ENCODE measurements at places on chromosomes 1 and 21.

DNA sequence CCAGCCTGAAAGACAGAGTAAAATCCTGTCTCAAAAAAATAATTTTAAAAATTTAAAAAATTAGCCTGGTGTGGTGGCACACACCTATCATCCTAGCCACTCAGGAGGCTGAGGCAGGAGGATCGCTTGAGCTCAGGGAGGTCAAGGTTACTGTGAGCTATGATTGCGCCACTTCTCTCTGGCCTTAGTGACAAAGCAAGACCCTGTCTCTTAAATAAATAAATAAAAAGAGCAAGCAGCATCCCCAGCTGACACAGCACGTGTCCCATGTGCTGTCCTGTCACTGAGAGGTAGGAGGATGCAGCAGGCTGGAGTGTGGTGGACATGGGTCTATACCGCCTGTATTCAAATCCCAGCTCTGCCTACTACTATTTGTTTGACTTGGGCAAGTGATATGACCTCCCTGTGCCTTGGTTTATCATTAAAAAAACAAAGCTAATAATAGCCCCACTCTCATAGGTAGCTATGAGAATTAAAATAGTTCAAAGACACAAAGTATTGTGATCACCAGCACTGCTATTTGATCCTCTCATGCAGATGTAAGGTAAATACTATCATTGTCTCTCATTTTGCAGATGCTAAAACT, 22.2 kb upstream of the ECE1 start:
- no peak for DNase-seq

DNA sequence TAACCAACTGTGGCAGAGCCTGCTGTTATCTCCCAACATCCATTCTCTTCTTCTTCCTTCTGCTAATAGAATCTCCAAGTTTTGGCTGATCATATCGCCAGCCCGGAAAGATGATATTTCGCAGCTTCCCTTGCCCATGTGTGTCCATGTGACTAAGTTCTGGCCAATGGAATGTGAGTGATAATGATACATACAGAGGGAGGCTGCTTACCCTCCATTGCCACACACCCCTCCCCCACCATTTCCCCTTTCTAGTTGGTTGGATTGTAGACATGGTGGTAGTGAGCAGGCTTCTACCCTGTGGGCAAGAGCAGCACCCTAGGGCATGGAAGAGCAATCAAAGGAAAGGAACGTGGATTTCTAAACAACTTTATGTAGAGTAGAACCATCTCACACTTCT, 48.8 kb downstream of the SLC9C2 start:
- no peak for DNase-seq

- no peak for DNase-seq
Observed at GRCh38 chr1:68145418-68146126, 86.8 kb downstream of the WLS start.

DNA sequence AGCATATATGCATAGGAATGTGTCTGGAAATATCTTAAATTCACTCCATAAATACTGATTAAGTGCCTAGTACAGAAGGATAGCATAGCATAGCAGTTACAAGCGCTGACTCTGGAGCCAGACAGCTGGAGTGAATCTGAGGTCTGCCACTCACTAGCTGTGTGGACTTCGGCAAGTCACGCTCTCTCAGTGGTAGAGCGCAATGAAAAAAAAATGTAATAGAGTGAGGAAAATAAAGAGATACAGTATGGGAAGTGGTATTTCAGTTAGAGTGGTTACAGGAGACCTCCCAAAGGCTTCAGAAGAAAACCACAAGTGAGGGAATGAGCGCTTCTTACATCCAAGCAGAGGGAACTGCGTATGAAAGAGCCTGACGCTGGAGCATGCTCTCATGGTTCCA, 338.9 kb upstream of the PRMT6 start:
- no peak for DNase-seq

DNA sequence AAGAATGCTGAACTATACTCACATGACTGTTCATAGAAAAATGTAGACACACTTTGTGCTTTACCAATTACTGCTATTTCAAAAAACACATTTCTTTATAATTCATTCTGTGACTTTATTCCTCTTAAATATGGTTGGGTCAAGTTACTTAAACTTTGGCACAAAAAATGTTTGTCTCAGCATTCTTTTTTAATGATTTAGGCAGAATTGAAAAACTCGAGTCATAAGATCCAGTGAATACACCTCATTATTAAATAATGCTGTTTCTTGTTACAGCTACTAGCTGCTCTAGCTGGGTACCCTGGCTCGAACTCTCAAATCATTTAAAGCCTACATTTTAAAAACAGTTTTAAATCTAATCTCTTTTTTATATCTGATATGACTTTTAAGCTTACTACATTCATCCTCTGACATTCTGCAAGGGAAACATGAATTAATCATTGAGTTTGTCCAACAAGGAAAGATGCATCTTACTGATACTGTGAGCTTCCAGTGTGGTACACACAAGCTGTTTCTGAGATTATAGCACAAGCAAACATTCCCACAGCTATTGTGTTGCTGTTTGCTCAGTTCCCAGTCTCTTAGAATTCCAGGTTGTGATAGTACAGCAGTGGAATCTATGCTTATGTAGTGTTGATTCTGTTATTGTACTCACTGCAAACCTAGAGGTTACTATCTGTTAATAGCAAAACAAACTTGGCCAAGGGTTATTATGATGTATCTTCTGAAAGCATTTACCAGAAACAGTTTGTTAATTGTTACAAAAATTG, 746.5 kb downstream of the USP25 start:
- DNase-seq, result no peak

- DNase-seq, result no peak
Observed at GRCh38 chr1:240497908-240498307, 114.0 kb downstream of the GREM2 start.

DNA sequence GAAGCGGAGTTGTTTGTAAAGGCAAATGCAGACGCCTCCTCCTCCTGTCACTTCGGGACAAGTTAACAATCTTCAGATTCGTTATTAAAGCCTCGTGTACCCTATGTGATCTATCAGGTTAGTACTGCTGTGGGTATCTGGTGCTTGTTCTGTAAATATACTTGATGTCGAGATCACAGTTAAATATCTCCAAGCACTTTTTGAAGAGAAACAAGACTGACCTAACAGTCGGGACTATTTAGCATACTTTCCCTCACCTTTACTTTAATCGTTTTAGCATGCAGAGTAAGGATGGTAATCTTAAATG, 710 bp downstream of the KLHL20 start:
- no peak for DNase-seq

DNA sequence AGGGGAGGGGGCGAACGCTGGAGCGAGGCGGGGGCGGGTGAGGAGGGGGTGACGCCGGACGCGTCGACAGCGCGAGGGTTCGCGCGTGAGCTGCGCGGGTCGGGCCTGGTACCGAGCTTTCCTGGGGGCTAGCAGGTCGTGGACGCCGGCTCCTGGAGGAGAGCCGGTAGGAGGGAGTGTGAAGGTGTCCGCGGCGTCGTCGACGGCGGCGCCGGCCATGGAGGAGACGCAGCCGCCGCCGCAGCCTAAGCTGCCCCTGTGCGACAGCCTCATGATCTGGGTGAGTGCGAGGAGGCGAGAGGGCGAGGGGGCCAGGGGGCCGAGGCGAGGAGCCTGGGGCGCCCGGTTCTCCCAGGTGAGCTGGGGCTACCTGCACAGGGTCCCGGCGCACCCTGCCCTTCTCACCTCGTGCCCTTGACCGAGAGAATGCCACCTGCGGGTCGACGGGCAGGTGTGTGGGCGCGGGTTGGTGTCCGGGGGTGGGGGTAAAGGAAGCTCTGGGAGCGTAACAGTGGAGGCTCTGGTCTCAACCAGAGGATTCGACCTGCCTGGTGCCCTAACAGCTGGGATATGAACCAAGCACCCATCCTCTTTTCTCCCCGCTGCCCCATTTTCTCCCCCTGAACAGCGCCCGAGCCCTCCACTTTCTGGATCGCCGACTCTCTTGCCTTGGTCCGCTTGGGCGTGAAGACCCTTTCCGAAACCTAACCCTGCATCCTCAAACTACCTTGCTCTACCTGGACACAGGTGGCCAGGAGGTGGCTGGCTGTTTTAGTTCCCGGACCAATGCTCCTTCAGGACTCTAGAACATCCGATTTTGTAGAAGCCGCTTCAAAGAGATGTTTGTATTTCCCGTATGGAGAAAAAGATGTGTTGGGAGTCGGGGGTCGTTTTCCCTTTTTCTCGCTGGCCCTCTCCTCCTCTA, at the start of gene HOOK1:
Gene HOOK1 (plus strand): TSS at position 49 of the 925 bp plus-strand sequence. CDS start 169 bp downstream, at position 218.
- no peak for DNase-seq

DNA sequence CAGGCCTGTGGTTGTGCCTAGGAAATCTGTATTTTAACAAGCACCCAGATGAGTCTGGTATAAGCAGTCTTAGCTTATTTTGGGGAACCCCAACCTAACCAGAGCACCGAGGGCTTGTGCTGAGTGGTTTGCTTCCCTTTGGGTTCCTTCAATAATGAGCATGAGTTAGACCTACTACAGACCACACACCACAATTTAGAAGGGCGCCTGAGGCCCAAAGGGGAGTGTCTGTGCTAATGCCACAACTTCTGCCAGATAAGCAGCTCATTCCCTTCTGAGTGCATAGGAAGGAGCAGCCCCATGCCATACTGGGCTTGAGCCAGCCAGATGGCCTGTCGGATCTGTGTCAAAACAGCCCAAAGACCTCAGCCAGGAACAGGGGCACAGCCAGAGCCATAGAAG, 15.4 kb upstream of the LSS start:
- DNase-seq, result no peak

DNA sequence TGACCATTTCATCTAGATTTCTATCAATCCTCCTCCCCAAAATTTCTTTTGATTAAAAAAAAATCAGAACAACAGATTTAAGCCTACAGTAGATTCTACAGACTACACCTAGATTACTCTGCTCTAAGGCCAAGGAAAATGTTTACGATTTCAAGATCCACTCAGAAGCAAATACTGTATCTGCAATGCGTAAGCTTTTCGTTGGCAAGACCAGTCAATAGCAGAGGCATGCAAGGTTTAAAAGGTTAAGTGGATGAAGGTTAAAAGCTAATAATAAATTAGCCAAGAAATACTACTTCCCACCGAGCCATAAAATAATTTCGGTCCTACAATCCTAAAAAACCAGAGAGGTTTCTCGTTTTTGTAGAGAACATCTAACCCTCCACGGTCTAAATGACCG, 1.3 kb downstream of the CLSTN1 start:
- DNase-seq, result no peak

DNA sequence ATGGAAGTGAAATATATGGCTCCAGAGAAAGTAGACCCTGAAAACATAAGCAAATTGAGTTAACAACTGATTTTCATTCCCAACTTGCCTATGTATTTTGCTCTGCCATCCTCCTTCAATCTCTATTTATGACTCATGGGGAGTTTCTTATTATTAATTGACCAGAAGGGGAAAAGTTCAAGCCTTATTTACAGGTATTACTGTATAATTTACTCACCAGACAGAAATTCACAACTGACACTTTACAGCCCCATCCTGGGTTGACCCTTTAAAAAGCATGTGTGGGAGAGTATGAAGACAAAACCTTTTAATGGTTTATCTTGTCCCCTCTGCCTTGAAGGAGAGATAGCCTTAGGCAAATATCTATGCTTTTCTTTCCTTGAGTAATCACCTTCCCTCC, 39.8 kb upstream of the C1orf53 start:
- no peak for DNase-seq

GRCh38 chr1:150970808-150971582, 3.6 kb downstream of the CERS2 start:
- no peak for DNase-seq

DNA sequence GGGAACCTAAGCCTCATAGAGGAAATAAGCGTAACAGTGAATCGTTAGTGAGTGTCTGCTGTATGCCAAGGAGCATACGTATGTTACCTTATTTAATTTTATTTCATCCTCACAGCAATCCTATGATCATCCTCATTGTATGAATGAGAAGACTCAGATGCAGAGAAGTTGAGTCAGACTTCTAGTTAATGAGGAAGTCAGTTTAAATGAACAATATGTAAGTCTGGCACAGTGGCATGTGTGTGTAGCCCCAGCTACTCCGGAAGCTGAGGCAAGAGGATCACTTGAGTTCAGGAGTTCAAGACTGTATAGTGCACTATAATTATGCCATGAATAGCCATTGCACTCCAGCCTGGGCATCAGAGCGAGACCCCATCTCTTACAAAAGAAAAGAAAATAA, 148.0 kb downstream of the ZZZ3 start:
- DNase-seq, result no peak

GRCh38 chr1:62314454-62315350, 4.5 kb downstream of the KANK4 start:
- DNase-seq, result no peak

- no peak for DNase-seq
Observed at GRCh38 chr1:5424802-5425703, 567.2 kb downstream of the NPHP4 start.

DNA sequence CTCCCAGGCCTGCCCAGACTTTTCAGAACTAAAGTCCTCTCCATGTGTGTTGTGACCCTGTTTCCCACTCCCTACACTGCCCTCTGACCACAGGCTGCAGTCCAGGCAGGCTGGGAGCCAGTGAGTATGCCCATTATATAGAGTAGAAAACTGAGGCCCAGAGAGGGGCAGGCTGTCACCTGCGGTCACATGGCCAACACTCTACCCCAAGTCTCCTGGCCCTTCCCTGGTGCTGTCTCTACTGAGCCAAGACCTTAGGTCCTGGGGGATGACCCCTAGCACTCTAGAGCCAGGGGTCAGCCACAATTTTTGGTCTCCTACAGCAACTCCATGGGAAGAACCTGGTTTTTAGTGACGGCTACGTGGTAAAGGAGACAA, 30.8 kb downstream of the RPS6KA1 start:
- DNase-seq, result no peak

DNA sequence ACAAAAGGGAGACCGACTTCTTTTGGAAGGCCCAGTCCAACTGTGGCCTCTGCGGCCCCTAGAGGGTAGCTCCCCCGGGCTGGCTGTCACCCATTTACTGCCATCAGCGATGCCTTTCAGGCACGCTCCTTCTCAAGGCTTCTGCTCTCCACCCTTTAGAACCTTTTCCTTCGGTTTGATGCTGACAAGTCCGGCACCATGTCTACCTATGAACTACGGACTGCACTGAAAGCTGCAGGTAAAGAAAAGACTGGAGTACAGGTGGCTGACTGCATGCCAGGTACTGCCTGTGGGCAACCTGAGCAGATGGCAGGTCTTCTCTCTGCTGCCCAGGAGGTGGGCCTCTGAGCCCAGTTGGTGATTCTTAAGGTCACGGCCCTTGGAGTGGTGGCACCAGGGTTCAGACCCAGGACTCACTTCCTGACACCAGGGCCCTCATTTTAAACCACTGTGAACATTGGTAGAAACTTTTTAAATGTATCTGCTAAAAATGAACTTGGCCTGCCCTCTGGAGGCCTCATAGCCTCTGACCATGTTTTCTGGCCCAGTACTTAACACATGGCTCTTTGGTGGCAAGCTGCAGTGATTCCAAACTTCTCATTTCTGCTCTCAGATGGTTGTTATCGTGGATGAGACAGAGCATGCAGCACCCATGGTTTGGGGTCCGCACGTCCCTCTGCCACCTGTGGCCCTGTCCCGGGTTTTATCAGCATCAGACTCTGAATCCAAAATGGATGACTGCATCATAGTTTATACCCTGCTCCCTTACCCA, 45.7 kb downstream of the CAPN9 start:
- no peak for DNase-seq
